Thymus (tissue), 14 donors: ENCODE measurements at places on chromosomes 16 and 17. TPM values are rescaled to one million over a fixed set of nuclear protein-coding genes. Genes with fewer than 3 reads are reported as not detected.

DNA sequence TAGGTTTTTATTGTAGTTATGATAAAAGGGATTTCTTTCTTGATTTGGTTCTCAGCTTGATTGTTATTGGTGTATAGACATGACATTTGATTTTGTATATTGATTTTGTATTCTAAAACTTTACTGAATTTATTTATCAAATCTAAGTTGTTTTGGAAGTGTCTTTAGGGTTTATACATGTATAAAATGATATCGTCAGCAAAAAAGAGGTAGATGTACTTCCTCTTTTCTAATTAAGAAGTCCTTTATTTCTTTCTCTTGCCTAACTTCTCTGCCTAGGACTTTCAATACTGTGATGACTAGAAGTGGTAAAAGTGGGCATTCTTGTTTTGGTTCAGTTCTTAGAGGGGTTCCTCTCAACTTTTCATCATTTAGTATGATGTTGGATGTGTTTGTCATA, 487.3 kb upstream of the KIF2B start:
- H3K36me3 ChIP-seq = no peaks in the 10 kb centered on the region
- H3K4me1 ChIP-seq = no peaks in the 10 kb centered on the region
- H3K27me3 ChIP-seq = no peaks in the 10 kb centered on the region

The HOXB9 gene
- total RNA-seq = 0.05 TPM

The DCTPP1 gene
- total RNA-seq = 27.4 TPM

The MPP2 gene
- total RNA-seq = 0.52 TPM
